ENCODE measurements at places on chromosomes 7 and 10.

GRCh38 chr7:136000288-136000913 lies 23.2 kb upstream of the MTPN start:
- no peak for DNase-seq

DNA sequence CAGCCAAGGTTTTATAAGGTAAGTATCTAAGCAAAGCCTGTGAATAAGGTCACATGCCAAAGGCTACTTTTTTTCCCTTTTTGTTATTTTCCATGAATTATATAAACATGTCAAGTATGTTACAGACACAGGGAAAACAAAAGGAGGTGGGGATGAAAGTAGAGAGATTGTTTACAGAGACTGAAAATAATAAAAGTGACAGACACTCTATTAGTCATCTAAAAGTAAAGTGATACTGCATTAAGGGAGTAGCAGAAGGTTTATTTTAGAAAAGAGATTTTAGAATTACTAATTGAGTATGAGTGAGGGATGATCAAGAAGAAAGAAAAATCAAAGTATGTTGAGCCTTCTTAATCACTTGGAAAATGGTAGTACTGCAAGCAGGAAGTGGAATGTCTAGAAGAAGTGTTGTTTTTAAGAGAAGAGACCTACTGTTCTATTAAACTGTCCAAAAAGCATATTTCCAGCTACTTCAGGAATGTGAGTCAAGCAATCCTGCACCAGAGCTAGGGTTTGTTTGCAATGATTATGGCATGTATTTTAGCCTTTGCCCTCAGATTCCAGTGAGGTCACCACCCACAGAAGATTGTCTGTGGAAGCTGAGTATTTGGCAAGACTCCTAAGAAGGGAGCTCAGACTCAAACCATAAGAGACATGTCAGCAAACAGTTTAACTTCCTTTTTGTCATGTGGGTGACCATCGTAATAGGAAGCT lies 177.9 kb upstream of the PLXDC2 start:
- no peak for DNase-seq

GRCh38 chr10:95567903-95568630 lies 6.9 kb upstream of the SORBS1 start:
- no peak for DNase-seq

- no peak for DNase-seq
Measured at GRCh38 chr10:44977287-44978212, 1.1 kb downstream of the DEPP1 start.

GRCh38 chr7:152076324-152076821 lies 50.9 kb downstream of the GALNT11 start:
- DNase-seq, result no peak

GRCh38 chr10:71622154-71622526 lies 97.4 kb downstream of the C10orf105 start:
- no peak for DNase-seq

DNA sequence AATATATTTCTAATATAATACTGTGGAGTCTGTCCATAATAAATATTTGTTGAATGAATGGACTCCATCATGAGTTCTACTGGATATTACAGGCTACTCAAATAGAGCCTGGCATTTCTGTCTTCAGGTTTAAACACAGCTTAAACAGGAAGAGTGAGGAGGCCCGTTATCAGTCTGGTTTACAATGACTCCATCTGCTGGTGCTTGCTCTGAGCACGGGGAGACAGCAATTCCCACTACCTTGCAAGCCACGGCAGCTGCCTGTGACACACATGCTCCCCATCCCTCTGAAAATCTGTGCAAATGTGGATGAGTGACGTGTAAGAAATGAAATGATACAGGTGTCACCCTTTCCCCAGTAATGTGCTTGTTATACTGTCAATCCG lies 293.5 kb upstream of the IMMP2L start:
- no peak for DNase-seq

- no peak for DNase-seq
Measured at GRCh38 chr10:75977139-75977538, 545.7 kb downstream of the LRMDA start.

GRCh38 chr10:6144406-6145165 lies 55.8 kb downstream of the RBM17 start:
- DNase-seq, result peak; percentile 70

DNA sequence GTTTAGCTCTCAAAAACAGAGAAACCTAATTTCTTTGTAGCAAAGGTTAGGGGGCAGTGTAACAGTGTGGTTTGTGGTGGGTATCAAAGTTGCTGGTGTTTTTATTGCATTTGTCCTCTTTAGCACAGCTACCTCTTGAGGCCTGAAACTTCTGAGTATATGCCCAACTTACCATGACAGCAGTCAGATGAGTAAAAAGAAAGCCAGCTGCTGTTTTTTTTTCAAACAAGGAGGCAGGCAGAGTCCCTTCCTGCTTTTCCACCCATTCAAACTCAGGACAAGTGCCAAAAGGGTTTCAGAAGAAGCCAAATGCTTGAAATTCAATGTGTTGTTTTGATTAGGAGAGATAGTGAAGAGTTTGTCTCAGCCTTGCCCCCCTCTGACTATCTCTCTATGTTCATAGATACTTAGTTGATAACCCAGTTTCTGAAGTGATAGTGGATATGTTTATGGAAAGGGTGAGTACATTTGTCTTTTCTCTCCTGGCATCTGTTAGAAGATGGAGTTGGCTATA lies 23.1 kb downstream of the GBF1 start:
- DNase-seq, result no peak

GRCh38 chr10:9390516-9390915 lies 1336.0 kb downstream of the GATA3 start:
- no peak for DNase-seq

- no peak for DNase-seq
Measured at GRCh38 chr10:33336582-33337325, 2.3 kb upstream of the NRP1 start.

- DNase-seq, result peak; percentile 85
Measured at GRCh38 chr7:1169409-1170368, 9.7 kb upstream of the ZFAND2A start.

DNA sequence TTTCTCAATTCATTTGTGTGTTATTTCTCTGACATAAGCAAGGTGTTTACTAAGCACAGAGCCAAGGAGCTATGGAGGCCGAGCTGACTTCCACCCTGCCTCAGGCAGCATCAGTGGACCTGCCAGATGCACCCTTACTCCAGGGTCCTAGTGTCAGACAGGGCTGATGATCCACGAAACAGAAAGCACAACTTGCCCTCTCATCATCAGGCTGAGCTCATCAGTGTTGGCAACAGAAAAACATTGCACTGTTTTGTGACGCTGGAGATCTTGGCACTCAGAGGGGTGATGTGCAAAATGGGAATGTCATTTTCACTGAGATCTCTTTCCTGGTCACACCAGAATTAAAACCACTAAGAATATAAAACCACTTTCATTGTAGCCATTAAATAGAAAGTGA lies 201.8 kb downstream of the GLI3 start:
- DNase-seq, result no peak

DNA sequence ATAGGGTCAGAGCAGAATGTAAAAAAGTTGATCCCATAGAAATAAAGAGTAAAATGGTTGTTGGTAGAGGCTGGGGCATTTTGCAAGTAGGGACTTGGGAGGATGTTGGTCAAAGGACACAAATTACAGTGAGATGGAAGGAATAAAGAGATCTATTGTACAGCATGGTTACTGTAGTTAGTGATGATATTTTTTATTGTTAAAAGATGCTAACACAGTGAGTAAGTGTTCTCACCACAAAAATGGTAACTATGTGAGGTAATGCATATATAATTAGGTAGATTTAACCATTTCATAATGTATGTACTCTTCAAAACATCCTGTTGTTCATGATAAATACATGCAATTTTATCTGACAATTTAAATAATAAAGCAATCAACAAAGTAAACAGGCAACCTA lies 280.7 kb upstream of the MAGI2 start:
- DNase-seq, result no peak

DNA sequence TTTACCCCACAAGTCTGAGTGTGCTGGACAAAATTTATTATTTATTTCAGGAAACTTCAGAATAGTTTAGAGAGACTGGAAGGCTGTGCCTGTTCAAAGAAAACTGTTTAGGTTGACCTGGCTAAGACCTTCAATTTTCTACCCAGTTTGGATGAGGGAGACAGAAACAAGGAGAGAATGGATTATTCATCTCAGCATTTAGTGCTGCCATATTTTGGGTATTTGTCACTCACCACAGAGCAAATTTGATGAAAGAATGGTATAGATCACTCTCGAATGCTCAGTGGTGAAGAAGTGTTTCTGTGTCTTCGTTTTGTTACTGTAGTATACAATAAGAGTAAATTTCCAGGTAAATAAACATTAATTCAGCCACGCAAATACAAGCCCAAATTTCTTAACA lies 71.8 kb downstream of the SEMA3C start:
- DNase-seq, result no peak

GRCh38 chr10:1369197-1369596 lies 313.0 kb downstream of the WDR37 start:
- DNase-seq, result no peak

GRCh38 chr7:84913731-84914130 lies 273.1 kb downstream of the SEMA3D start:
- DNase-seq, result no peak

- DNase-seq, result no peak
Measured at GRCh38 chr10:80252296-80252887, 37.1 kb downstream of the MAT1A start.

DNA sequence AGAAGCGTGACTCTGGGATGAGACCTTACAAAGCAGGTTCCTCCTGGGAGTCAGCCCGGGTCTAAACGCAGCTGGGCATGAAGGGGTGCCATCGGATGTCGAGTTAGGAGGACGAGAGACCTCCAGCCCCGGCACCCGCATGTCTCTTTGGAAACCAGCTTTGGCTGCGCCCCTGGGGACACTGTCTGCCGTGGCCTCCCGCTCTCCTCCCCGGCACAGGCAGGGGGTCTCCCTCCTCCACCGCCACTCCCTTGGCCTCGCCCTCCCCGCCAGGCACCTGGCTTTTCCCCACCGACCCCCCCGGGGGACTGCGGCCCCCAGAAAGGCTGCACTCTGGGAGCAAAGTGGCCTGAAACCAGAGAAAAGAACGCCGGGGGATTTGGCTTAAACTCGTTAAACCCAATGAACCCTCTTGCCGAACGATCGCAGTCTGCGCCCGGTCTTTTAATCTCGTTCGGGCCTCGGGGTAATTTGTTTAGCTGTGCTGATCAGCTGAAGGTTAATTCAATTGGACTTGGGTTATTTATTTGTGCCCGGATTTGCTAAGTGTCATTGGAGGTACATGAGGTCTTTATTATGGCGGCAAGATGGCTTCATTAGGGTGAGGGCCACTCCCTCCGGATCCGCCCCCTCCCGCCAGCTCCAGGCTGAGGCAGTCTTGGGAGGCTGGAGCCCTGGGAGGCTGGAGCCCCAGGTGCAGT lies 16.4 kb upstream of the PSMG3 start:
- DNase-seq, result no peak

- DNase-seq, result no peak
Measured at GRCh38 chr10:73916761-73917470, 6.0 kb downstream of the PLAU start.

GRCh38 chr7:1283941-1284742 lies 51.5 kb downstream of the UNCX start:
- DNase-seq, result no peak

- no peak for DNase-seq
Measured at GRCh38 chr7:86592185-86592584, 51.5 kb upstream of the GRM3 start.

- no peak for DNase-seq
Measured at GRCh38 chr7:26166684-26167266, 14.8 kb downstream of the NFE2L3 start.

DNA sequence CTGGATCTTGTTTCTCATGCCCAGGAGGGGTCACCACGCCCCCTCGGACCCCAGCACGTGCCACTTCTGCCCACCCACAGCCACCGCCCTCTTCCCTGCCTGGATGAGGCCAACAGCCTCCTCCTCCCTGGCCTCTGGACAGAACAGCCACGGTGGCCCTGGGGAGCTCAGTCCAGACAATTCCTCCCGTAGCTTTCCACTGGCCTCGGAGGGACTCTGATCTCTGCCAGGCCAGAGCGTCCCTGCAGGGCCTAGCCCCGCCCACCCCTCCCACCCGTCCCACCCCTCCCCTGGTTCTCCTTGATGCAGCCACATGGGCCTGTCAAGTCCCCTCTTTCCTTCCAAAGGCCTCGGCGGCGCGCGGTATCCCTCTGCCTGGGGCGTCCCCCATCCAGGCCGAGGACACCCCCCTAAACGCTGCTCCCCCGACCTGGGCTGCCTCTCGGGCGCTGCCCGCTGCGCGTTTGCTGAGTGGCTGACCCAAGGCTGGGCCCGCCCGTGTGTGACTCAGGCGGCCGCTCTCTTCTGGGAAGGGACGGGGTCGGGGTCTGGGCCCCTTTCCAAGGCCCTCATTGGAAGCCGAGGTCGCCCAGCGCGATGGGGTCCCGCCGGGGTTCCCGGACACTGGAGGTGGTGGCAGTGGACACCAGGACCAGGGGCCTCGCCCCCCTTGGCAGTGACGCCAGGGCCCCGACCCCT lies 557 bp downstream of the TMEM120A start:
- no peak for DNase-seq

- DNase-seq, result no peak
Measured at GRCh38 chr10:60921633-60922032, 22.4 kb downstream of the RHOBTB1 start.

All from stimulated activated CD8-positive, alpha-beta memory T cell treated with anti-CD3 and anti-CD28 coated beads, Interleukin-15, amount 100 ng/mL, for 1 hour (primary cell).